ENCODE measurements at places on chromosomes 16 and 17. TPM values are rescaled to one million over a fixed set of nuclear protein-coding genes. Genes with fewer than 3 reads are reported as not detected.

The SMIM5 gene
- 1.7 TPM for total RNA-seq

The SLFN14 gene
- total RNA-seq = not detected

The CPNE2 gene
- 35.4 TPM for total RNA-seq

The KRTAP4-2 gene
- total RNA-seq = not detected

The GRIN2A gene
- total RNA-seq = 4.9 TPM

The KRTAP9-2 gene
- not detected for total RNA-seq

The TBC1D3I gene
- total RNA-seq = 0.80 TPM

The CCL1 gene
- total RNA-seq = not detected

The ZNF319 gene
- total RNA-seq = 13.5 TPM

The AIPL1 gene
- total RNA-seq = not detected

The EME1 gene
- 10.3 TPM for total RNA-seq

The TMC7 gene
- 1.9 TPM for total RNA-seq

The KRT20 gene
- total RNA-seq = not detected

The CACNG5 gene
- total RNA-seq = not detected

The MT1G gene
- total RNA-seq = not detected

The TUBG2 gene
- 33.7 TPM for total RNA-seq

The PRSS33 gene
- total RNA-seq = not detected

The ALOXE3 gene
- not detected for total RNA-seq

The MRM3 gene
- 13.5 TPM for total RNA-seq

The C1QTNF8 gene
- total RNA-seq = 0.20 TPM

The HOXB2 gene
- total RNA-seq = 46.6 TPM

The CCL4 gene
- total RNA-seq = not detected

The SEZ6 gene
- not detected for total RNA-seq

The AURKB gene
- total RNA-seq = 37.4 TPM

The STH gene
- total RNA-seq = not detected
